Thymus (tissue), 14 donors: ENCODE measurements at places on chromosomes 1 and 21. TPM values are rescaled to one million over a fixed set of nuclear protein-coding genes. Genes with fewer than 3 reads are reported as not detected.

- H3K27me3 ChIP-seq, result no peaks in the 10 kb centered on the region
- peak overlapping the region; percentile 33 for H3K4me3 ChIP-seq
- peak overlapping the region; percentile 99 for H3K27ac ChIP-seq
- DNase-seq, result peak; percentile 83
- H3K36me3 ChIP-seq, result peaks cover 23% of the 10 kb centered on the region
- peaks cover 49% of the 10 kb centered on the region for H3K4me1 ChIP-seq
Observed at GRCh38 chr1:109502364-109502851, 7.1 kb downstream of the AMIGO1 start.

- no peak for DNase-seq
- no peaks in the 10 kb centered on the region for H3K27me3 ChIP-seq
- H3K4me3 ChIP-seq, result no peak overlapping the region
- peaks cover 6% of the 10 kb centered on the region for H3K4me1 ChIP-seq
Observed at GRCh38 chr1:193181536-193181935, 4.9 kb downstream of the B3GALT2 start.

- H3K4me3 ChIP-seq, result peak overlapping the region; percentile 70
- peak; percentile 13 for DNase-seq
- H3K27me3 ChIP-seq, result peaks cover 26% of the 10 kb centered on the region
- peak overlapping the region; percentile 90 for H3K27ac ChIP-seq
- H3K36me3 ChIP-seq, result no peaks in the 10 kb centered on the region
Observed at GRCh38 chr1:46131712-46132528, 509 bp downstream of the PIK3R3 start.

GRCh38 chr1:173532237-173532636 lies 55.1 kb downstream of the PRDX6 start:
- no peak for DNase-seq
- H3K27ac ChIP-seq, result no peak overlapping the region
- H3K4me3 ChIP-seq, result no peak overlapping the region
- no peaks in the 10 kb centered on the region for H3K27me3 ChIP-seq
- H3K36me3 ChIP-seq, result no peaks in the 10 kb centered on the region

GRCh38 chr1:25573591-25573930 lies 30.2 kb downstream of the LDLRAP1 start:
- no peaks in the 10 kb centered on the region for H3K36me3 ChIP-seq
- no peaks in the 10 kb centered on the region for H3K4me1 ChIP-seq
- no peaks in the 10 kb centered on the region for H3K27me3 ChIP-seq
- H3K27ac ChIP-seq, result no peak overlapping the region
- no peak overlapping the region for H3K4me3 ChIP-seq

DNA sequence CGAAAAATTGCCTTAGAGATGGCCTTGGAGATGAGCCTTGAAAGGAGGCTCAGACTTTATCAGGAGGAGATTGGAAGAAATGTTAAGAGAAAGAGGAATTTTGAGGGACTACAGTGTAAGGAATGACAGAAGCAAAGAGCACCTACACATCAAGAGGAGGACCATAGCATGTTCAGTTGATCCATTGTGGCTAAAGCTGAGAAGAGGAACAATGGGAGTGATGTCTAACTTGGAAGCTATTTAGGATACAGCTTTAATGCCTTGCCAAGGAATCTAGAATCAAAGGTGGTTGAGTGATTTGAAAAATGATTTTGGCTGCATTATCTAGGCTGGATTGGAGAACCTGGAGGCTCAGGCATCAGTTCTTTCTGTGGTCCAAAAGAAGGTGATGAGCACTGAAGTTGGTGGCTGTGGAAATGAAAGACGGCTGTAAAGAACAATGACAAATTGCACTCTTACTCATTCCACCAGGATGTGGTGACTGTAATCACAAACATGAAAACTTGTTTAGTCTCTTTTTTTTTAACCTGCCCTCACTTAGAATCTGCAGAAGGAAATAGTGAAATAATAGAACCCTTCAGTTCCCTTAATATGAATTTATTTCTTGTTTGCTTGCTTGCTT lies 11.3 kb downstream of the FAM20B start:
- H3K4me1 ChIP-seq, result peaks cover 16% of the 10 kb centered on the region
- no peaks in the 10 kb centered on the region for H3K36me3 ChIP-seq
- no peak overlapping the region for H3K27ac ChIP-seq
- H3K4me3 ChIP-seq, result no peak overlapping the region
- no peaks in the 10 kb centered on the region for H3K27me3 ChIP-seq

GRCh38 chr1:7375329-7375728 lies 395.8 kb upstream of the VAMP3 start:
- H3K4me3 ChIP-seq, result no peak overlapping the region
- peaks cover 7% of the 10 kb centered on the region for H3K27me3 ChIP-seq
- no peak for DNase-seq
- no peaks in the 10 kb centered on the region for H3K4me1 ChIP-seq
- H3K36me3 ChIP-seq, result no peaks in the 10 kb centered on the region

- no peaks in the 10 kb centered on the region for H3K27me3 ChIP-seq
- no peaks in the 10 kb centered on the region for H3K4me1 ChIP-seq
- H3K27ac ChIP-seq, result no peak overlapping the region
- DNase-seq, result no peak
- H3K4me3 ChIP-seq, result no peak overlapping the region
- no peaks in the 10 kb centered on the region for H3K36me3 ChIP-seq
Observed at GRCh38 chr1:36843906-36844610, 190.3 kb downstream of the GRIK3 start.

Gene NMNAT2
- 0.23 TPM for polyA plus RNA-seq

Gene CA6
- polyA plus RNA-seq, result 0.37 TPM

Gene EXO5
- polyA plus RNA-seq, result 12.1 TPM

Gene NBPF4
- polyA plus RNA-seq, result 0.11 TPM
